ENCODE measurements at places on chromosomes 5 and 9. TPM values are rescaled to one million over a fixed set of nuclear protein-coding genes. Genes with fewer than 3 reads are reported as not detected.

CTXN3 gene
- not detected for total RNA-seq

- DNase-seq = no peak
Observed at GRCh38 chr5:43661102-43661501, 58.1 kb downstream of the NNT start.

GRCh38 chr5:177453852-177454396 is 7.3 kb downstream of the PRR7 start:
- DNase-seq = no peak

GRCh38 chr9:15253197-15253596 is 53.8 kb downstream of the TTC39B start:
- DNase-seq = no peak

- no peak for DNase-seq
Observed at GRCh38 chr5:180324601-180324950, 28.6 kb downstream of the GFPT2 start.

COL5A1 gene
- total RNA-seq = 22.0 TPM

DNA sequence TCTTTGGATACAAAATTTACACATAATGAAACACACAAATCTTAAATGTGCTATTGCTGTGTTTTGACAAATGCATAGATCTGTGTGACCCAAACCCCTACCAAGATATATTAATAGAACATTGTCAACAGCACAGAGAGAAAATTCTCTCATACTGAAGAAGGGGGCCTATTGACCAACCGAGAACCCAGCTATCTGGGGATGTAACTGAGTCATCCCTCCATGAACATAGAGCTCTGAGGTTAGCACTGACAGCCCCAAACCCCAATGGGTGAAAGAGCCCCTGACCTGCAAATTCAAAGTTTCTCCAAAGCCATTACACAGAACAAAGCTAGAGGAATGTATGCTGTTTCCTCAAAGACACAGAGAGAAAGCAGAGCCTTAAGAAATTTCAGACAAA is 180.8 kb downstream of the PAX5 start:
- no peak for DNase-seq

GRCh38 chr5:44806608-44807007 is 2.1 kb upstream of the MRPS30 start:
- DNase-seq = no peak

DNA sequence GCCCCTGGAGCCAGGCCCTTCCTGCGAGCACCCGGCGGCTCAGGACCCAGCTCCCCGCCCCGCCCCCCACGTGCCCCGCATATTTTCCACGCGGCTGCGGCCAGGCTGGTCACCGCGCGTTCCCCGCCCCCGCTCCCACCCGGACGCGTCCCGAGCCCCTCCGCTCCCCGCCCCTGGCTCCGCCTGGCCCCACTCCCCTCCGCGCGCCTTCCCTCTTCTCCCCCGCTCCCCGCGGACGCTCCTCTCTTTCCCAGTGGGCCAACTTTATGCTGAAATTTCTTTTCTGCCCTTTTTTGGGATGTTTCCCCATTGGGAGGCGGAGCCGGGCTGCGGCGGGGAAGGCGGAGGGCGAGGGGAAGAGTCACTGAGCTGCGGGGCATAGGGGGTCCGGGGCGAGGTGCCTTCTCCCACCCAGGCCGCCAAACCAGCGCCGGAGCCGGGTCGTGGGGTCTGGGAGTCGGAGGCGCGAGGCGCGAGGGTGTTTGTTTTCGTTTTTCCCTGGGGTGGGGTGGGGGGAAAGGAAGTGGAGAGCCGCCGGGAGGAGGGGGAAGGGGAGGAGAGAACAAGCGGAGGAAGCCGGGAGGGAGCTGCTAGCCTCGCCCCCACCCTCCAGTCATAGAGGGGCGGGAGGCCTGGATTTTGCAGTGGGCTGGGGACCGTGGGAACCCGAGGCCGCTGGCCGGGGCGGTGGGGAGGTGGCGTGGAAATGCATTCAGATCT is 1.0 kb upstream of the TPM2 start:
- peak; percentile 71 for DNase-seq

CCL27 gene
- total RNA-seq = not detected

- DNase-seq = no peak
Observed at GRCh38 chr5:169037466-169037865, 263.5 kb downstream of the SLIT3 start.

- DNase-seq = no peak
Observed at GRCh38 chr5:6910950-6911349, 197.7 kb downstream of the TENT4A start.

CSF2 gene
- not detected for total RNA-seq

MACIR gene
- total RNA-seq = 3.8 TPM

PCDHB9 gene
- 2.5 TPM for total RNA-seq

IRGM gene
- not detected for total RNA-seq

DNA sequence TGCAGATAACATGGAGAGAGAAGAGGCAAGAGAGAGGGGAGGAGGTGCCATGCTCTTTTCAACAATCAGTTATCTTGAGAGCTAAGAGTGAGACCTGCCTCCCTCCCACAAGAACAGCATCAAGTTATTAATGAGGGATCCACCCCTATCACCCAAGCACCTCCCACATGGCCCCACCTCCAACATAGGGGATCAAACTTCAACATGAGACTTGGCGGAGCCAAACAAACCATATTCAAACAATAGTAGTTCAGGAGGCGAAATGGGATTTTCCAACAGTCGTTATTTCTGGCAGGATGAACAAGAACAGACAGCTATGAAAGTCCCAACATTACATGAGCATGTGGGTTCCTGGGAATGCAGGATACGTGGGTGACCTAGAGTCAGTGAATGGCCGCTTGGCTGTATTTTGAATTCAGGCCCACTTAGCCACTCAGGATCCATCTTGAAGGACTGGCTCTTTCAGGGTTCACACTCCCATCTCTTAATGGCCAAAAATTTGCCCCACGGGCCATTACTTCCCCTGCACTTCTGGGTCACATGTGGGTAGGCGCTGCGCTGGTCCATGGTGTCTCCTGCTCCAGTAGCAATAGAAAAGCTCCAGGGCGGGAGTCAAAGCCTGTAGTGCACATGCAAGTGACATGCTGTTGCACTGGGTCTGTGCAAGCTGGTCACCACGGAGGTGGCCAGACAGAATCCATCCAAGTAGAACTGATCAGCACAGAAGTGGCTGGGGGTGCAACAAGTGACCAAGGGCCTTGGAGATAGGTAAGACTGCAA is 7.1 kb upstream of the FAF2 start:
- DNase-seq = no peak

DNA sequence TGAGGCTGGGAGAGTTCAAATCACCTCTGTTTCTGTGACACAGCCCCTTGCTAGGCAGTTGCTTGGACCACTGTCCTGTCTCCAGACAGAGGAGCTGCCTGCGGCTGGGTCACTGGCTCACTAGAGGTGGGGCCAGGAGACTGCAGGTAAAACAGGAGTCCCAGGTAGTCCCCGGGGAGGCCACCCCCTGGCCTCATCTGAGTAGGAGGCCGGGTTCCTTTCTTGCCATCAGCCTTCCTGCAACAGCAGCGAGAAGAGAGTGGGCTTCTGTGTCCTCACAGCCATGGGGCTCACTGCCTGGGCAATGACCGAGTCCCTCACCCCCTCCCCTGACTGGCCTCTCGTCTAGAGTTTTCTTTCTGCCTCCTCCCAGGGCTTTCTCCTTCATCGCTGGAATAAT is 197.5 kb downstream of the CDK5RAP2 start:
- DNase-seq = no peak

SURF4 gene
- total RNA-seq = 96.0 TPM

DNA sequence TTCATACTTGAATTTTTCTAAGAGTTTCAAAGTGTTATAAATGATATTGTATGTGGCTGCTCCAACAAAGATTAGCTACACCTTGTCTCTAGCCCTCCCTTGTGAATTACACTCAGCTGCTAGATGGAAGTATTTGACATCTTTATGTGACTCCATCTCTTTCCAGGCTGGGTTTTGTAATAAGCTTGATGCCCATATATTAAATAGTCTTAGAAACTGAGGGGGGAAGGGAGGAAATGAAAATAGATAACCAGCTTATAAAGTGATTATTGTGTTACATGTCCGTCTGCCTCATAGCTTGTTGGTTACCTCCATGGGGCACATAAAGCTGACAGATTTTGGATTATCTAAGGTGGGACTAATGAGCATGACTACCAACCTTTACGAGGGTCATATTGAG is 63.4 kb downstream of the CD180 start:
- no peak for DNase-seq

GRCh38 chr5:35819668-35820067 is 37.0 kb upstream of the IL7R start:
- DNase-seq = no peak

JAK2 gene
- 21.6 TPM for total RNA-seq

DNA sequence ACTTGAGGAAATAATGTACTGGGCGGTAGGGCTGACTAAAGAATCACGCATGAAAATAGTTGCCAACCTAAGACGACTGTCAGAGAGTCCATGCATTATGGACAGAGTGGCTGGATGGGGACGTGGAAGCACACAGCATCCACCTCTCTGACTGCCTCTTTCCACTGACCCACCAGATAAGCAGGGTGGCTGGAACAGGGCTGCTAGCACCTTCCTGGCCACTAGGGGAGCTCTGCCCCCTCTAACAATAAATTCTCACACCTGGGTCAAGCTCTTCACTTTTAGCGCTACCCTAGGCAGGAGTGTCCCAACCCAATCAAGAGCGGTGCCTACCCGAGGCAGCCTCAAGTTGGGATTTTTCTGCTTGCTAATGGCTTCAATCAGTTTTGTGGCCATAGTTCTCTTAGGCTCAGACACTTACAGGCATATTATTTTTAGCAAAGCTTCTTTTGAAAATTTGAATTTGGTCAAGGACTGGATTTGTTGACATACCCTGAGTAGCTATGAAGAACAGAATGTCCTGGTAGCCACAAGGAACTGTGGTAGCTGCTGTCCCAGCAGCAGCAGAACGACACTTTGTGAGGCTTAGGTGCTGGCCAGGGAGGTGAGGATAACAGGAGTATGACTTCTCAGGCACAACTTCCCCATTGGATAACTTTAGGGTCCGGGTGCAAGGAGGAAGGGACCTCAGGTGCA is 6.9 kb upstream of the TPM2 start:
- peak; percentile 75 for DNase-seq

DNA sequence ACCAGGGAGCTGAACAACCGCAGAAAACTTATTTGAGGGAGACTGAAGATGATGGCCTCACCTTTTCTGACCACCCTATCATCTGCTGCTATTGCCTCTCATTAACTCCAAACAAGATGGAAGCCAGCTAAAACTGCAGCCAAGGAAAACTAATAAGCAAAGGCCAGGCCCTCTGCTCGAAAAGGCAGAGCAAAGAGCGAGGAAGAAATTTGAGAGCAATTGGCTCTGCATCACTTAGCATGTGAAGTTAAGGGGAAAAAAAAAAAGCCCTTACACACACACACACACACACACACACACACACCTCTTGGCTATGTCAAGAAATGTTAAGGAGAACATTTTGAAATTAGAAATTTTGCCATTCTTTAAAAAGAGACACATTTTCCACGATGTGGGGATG is 228.1 kb upstream of the CYLC2 start:
- no peak for DNase-seq

LHX3 gene
- total RNA-seq = not detected

SLC25A48 gene
- not detected for total RNA-seq

DNA sequence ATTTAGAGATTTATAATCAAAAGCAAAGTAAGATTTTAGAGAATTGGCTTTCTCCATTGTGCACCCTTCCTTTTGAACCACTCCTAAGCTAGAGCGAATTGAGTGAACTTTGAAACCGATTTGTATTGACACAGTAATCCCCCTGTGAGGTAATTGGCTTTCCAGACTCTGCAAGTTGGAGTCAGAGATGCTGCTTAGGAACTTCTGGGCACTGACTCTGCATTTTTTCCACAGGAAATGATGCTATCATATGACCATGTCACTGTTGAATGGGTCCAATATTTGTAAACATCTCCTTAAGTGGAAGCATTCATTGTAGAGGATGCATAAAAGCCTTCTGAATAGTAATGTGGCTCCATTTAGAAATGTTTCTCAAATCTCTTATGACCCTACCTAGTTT is 394.4 kb upstream of the ZNF608 start:
- DNase-seq = no peak

DNA sequence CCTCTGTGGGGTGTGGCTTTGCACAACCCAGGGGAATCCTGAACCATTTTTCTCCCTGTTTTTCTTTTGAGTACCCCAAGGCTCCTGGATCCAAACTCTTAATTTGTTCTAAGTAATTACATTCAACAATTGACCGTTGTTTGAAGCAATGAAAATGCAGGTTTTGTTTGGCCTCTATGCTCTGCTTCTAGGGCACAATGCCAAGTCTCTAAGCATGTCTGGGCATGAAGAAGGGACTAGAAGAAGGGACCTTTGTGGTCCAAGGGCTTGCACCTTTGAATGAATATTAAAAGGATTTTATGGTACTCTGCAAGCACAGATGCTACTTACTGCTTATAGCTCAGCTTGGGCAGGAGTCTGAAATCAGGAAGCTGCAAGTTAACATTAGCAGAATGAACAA is 6.6 kb upstream of the ENC1 start:
- DNase-seq = no peak

GRCh38 chr9:98790842-98791607 is 5.3 kb downstream of the ANKS6 start:
- peak; percentile 94 for DNase-seq

GRCh38 chr5:160929906-160930305 is 77.9 kb upstream of the ATP10B start:
- DNase-seq = no peak

TIFAB gene
- not detected for total RNA-seq

- DNase-seq = no peak
Observed at GRCh38 chr5:56985936-56986625, 34.2 kb upstream of the MIER3 start.

- no peak for DNase-seq
Observed at GRCh38 chr5:179079165-179079987, 19.2 kb downstream of the ZNF354C start.

DNA sequence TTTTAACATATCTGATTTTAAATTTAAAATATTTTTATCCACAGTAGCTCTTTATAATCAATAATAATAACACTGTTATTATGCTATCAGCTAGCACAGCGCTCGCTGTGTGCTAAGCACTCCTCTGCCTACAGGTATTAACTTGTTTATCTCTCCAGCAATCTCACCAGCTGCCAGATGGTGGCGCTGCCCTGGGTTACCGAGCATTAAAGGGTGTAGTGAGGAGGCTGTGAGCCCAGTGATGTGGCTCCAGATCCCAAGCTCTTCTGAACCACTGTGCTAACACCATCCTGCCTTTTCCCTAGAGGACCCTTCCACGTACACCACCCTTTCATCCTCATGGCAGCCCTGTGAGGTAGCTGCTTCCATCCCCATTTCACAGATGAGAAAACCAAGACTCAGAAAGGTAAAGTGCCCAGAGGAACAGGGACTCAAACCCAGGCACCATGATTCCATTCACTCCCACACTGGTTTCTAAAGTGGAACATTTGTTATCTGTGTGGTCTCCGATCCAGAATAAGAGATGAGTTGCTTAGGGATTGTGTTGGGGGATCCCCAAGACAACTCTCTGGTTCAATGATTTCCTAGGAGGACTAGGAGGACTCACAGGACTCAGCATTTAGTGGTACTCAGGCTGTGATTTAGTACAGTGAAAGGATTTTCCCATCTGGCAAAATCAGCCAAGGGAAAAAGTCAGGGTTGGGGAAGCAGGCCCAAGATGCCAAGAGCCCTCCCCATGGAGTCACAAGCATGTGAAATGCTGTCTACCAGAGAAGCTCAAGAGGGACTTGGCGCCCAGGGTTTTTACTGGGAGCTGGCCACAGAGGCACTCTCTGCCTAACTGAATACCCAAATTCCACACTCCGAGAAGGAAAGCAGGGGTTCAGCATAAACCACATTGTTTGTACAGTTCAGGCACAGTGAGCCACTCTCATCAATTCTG is 7.0 kb downstream of the IGFBPL1 start:
- no peak for DNase-seq
